ENCODE measurements at places on chromosomes 6 and 20. TPM values are rescaled to one million over a fixed set of nuclear protein-coding genes. Genes with fewer than 3 reads are reported as not detected.

SGK2 gene
- total RNA-seq: 7.2 TPM

SCRT2 gene
- total RNA-seq: not detected

ZSCAN31 gene
- 2.3 TPM for total RNA-seq

TAAR5 gene
- total RNA-seq: not detected

SRSF3 gene
- total RNA-seq: 518 TPM

HEY2 gene
- 0.06 TPM for total RNA-seq

MAPK14 gene
- 26.6 TPM for total RNA-seq

ARFRP1 gene
- total RNA-seq: 33.9 TPM

TRAPPC3L gene
- total RNA-seq: not detected

TMEM30A gene
- 28.2 TPM for total RNA-seq

RFX6 gene
- not detected for total RNA-seq

KHDRBS2 gene
- not detected for total RNA-seq

PEX7 gene
- 5.1 TPM for total RNA-seq

APOBEC2 gene
- not detected for total RNA-seq

CCN5 gene
- 27.9 TPM for total RNA-seq

DUSP15 gene
- 1.0 TPM for total RNA-seq

SLC22A2 gene
- total RNA-seq: 0.05 TPM

LST1 gene
- not detected for total RNA-seq

RAET1L gene
- total RNA-seq: 0.44 TPM

CNR1 gene
- 1.9 TPM for total RNA-seq

GPSM3 gene
- total RNA-seq: 0.47 TPM

EPHA7 gene
- 0.15 TPM for total RNA-seq

Data from A549 treated with Hydrocortisone at 1 μM for 4 hours (cell line).